ENCODE measurements at places on chromosomes 1 and 21. TPM values are rescaled to one million over a fixed set of nuclear protein-coding genes. Genes with fewer than 3 reads are reported as not detected.

Gene SPAG17
- 3.4 TPM for polyA plus RNA-seq

- no peak for DNase-seq
These were observed 91.3 kb downstream of the CATSPERE start for GRCh38 chr1:244552336-244552735.

DNA sequence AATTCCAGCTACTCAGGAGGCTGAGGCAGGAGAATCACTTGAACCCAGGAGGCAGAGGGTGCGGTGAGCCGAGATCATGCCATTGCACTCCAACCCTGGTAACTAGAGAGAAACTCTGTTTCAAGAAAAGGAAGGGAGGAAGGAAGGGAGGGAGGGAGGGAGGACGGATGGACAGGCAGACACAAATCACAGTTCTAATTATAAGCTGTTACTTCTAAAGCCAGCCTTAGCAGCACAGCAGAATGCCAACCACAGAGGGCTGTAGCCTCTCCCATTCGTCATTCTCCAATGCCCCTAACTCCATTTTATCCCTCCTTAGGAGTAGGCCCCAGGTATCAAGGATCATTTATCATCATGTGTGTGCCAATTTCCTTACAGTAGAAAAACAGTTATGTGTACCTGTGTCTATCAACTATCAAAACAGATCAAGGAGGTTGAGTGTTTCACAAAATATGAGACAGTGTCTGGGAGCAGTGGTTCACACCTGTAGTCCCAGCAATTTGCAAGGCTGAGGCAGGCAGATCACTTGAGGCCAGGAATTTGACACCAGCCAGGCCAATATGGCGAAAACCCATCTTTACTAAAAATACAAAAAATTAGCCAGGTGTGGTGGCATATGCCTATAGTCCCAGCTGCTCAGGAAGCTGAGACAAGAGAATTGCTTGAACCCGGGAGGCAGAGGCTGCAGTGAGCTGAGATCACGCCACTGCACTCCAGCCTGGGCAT, 19.1 kb downstream of the USP48 start:
- no peak for DNase-seq

Gene LRRC3
- 2.3 TPM for polyA plus RNA-seq

Gene CFAP74
- not detected for polyA plus RNA-seq

DNA sequence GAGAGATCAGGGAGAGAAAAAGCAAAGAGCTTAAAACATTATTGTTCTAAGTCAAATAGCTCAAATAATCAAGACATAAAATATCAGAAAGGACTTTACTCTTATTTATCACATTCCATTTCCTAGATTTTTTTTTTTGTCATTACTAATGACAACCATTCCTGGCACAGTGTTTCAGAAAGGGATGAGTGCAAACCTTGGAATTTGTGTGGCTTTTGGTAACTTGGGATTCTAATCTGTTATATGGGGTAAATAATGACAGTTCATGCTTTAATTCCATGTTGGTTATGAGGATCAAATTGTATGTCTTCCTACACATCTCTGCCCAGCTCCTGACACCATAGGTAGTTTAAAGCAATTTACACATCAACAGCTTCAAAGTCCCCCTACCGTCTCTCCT, 358.4 kb upstream of the ADGRL4 start:
- no peak for DNase-seq

Gene CFHR5
- not detected for polyA plus RNA-seq

GRCh38 chr1:213326281-213327016, 275.4 kb downstream of the RPS6KC1 start:
- no peak for DNase-seq

DNA sequence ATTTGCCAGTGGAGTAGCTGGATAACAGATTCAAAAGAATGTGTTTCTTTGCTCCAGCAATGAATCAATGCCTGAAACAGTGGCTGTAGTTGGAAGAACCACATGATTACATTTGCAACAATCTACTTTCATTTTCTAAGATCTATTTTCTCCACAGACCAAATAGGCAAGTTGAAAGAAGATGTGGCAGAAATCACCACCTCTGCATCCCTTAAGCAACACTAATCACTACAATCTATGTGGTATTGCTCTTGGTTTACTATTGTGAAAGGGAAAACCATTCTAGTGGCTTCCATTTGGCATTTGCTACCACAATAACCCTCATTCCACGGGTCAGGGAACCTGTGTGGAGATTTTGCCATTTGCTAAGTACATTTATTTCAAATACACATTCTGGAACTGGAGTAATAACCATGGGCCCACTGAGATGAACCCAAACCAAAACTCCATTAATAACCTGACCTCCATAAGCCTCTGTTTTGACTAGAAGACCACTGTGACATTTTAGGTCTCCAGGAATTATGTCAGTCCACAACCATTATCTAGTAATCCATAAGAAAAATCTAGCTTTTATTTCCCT, 66.3 kb downstream of the C1orf185 start:
- no peak for DNase-seq

Gene IGSF3
- 28.2 TPM for polyA plus RNA-seq

GRCh38 chr1:248825136-248825535, 579 bp downstream of the SH3BP5L start:
- no peak for DNase-seq

DNA sequence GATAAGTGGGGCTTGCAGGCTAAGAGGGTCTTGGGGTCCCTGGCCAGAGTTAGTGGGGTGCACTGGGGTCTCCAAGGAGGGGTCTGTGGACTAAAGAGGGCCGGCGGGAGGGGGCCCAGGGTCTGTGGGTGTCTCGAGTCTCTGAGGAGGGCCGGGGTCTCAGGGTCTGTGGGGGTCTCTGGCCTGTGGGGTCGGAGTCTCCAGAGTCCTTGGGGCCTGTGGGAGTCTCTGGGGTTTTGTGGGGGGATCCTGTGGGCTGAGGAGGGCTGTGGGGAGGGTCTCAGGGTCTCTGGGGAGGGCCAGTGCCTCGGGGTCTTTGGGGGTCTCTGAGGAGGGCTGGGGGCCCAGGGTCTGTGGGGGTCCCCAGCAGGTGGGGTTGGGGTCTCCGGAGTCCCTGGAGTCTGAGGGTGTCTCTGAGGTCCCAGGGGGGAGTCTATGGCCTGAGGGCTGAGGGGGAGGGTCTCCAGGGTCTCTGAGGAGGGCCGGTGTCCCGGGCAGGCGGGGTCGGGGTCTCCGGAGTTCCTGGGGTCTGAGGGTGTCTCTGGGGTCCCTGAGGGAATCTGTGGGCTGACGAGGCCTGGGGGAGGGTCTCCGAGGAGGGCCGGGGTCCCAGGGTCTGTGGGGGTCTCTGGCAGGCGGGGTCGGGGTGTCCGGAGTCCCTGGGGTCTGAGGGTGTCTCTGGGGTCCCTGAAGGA, 628 bp upstream of the PLEKHM2 start:
- no peak for DNase-seq

DNA sequence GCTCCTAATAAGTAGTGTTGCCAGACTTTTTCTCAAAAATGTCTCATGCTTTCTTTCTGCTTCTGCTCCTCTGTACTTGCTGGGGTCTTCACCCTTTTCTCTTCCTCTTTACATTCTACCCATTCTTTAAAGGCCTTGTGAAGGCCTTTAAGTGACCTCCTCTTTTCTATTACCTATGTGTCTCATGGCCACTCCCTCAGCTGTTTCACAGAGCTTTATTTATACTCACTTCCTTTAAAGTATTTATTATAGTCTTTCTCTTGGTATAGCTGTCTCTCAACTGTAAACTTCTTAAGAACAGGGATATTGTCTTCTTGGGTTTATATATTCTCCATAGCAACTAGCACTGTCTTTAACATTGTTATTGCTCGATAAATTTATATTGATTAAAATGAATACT, 792 bp downstream of the GOLPH3L start:
- DNase-seq = no peak

GRCh38 chr21:9735421-9735961, 785.9 kb upstream of the TPTE start:
- no peak for DNase-seq

GRCh38 chr1:180567654-180568053, 8.9 kb downstream of the OVAAL start:
- no peak for DNase-seq

GRCh38 chr21:41805038-41805437, 38.2 kb upstream of the RIPK4 start:
- DNase-seq = no peak

- no peak for DNase-seq
These were observed 4.6 kb upstream of the GMEB1 start for GRCh38 chr1:28663871-28664470.

GRCh38 chr1:51000160-51000559, 30.1 kb downstream of the CDKN2C start:
- no peak for DNase-seq

All from muscle of arm (tissue), 14 donors.